CD4-positive, alpha-beta T cell (primary cell): ENCODE measurements at places on chromosomes 6 and 20.

DNA sequence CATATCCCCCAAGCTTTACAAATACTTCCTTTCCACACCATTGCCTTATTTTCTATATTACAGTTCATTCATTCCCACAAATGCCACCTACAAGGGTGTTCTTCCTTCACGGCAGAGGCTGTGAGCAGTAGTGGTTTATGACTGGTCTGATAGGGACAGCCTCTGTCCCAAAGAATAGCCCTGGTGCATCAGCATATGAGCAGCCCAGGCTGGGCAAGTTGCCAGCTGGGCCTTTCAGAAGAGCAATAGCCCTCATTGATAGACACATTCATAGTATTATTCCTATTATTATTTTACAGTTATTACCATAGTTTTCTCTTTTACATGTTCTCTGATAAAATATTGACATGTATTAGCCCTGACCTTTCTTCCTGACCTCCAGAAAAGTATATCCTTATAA lies 149.9 kb downstream of the MMS22L start:
- DNase-seq = no peak

DNA sequence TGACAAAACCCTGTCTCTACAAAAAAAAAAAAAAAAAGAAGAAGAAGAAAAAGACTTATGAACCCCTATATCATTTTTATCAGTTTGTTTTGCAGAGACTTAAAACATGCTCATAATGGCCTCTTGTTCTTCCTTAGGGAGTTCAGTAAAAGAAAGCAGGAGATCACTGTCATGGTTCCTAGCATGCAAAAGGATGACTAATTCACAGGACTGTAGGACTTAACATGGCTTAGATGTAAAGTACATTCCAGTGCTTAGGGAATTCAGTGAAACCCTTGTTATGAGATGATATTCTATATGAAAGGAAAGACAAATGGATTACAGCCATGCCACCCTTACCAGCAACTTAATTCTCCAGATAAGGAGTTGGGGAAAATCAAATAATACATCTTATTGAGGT lies 29.5 kb downstream of the EEF1A1 start:
- no peak for DNase-seq

GRCh38 chr20:38523697-38524096 lies 51.1 kb downstream of the RALGAPB start:
- DNase-seq = no peak

GRCh38 chr6:149899486-149899885 lies 1.6 kb upstream of the RAET1E start:
- no peak for DNase-seq

GRCh38 chr20:44361021-44361420 lies 5.5 kb downstream of the HNF4A start:
- DNase-seq = no peak

DNA sequence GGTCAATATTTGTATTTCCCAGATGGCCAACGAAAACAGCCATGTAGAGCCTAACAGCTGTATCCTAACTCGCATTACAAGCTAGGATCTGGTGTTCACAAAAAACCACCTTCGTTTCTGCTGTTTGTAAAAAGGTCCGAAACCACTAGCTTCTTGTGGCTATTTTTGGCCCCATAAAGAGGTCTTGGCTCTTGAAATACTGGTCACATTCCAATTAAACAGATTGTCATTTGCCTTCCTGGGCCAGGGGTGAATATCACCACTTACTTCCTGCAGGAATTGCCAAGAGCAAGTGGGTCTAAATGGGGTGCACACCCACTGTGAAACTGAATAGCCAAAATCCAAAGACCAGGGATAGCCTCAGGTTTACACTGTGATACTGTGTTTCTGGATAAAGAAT lies 48.2 kb downstream of the TSHZ2 start:
- no peak for DNase-seq

GRCh38 chr6:117304446-117304845 lies 39.1 kb downstream of the VGLL2 start:
- no peak for DNase-seq

DNA sequence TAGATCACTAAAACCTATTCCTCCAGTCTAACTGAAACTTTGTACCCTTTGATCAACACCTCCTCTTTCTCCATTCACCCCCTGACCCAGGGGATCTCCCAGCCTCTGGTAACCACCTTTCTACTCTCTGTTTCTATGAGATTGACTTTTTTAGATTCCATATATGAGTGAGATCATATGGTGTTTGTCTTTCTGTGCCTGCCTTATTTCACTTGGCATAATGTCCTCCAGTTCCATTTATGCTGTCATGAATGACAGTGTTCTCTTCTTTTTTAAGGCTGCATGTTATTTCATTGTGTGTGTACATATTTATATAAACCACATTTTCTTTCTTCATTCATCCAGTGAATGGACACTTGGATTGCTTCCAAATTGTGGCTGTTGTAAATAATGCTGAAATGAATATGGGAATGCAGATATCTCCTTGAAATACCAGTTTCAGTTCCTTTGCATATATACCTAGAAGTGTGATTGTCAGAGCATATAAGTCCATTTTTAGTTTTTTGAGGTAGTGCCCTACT lies 57.7 kb downstream of the DHX35 start:
- DNase-seq = no peak

GRCh38 chr6:36377594-36377993 lies 9.9 kb downstream of the ETV7 start:
- DNase-seq = no peak

- DNase-seq = no peak
Measured at GRCh38 chr6:33958526-33959328, 154.9 kb upstream of the MLN start.

DNA sequence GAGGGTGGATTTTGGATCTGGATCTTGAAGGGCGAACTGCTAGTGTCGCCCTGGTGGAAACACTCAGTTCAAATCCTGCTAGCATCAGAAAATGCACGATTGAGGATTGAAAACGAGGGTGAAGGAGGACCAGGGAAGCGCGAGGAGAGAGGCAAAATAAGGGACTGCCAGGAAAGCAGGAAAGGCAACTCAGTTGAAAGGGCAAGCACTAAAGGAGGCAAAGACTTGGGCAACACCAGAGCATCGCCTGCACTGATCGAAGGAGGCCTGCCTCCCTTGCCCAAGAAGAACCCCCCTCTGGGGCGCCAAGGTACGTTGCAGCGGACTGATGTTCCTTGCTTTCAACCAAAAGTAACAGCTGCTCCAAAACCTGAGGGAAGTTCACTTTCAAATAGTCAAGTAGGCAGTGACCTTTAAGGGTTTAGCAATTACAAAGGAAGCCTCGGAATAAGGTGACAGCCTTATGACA lies 308 bp upstream of the COL21A1 start:
- no peak for DNase-seq

DNA sequence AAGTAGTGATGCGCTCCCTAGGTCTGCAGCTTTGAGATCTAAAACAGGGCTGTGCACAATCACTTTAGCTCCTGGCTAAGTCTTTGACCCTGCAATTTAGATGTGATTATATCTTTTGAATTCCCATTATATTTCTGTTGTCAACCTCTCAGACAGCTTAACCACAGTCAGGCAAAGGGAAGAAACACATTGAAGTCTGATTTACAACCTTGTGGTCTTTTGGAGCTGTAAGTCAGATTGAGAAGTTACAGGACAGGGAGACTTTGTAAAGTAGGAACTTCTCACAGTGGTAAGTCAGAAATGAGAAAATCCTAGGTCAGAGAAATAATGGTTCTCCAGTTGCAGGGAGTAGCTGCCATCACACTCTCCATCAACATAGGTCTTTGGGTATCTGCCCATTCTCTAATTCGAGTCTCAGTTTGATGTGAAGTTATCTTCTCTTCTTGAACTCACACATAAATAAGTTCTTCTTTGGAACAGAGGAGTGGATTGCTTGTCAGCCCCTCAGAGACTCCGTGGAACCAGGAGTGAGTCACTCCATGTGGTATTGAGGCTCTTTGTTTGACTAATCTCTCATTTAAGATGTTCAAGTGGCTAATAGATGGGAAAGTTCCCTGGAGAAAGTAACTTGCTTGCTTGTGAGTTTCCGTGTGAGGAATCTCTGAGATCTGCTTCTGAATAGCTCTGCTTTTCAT lies 35.0 kb upstream of the SGK1 start:
- DNase-seq = no peak

GRCh38 chr6:157993076-157993475 lies 11.4 kb downstream of the SYNJ2 start:
- no peak for DNase-seq

- no peak for DNase-seq
Measured at GRCh38 chr6:110325197-110325596, 33.0 kb downstream of the METTL24 start.

- no peak for DNase-seq
Measured at GRCh38 chr20:45704969-45705637, at the start of gene WFDC10B. TSS of gene WFDC10B (minus strand) at chr20:45705019. CDS start at chr20:45685992, 19,027 bp downstream.

DNA sequence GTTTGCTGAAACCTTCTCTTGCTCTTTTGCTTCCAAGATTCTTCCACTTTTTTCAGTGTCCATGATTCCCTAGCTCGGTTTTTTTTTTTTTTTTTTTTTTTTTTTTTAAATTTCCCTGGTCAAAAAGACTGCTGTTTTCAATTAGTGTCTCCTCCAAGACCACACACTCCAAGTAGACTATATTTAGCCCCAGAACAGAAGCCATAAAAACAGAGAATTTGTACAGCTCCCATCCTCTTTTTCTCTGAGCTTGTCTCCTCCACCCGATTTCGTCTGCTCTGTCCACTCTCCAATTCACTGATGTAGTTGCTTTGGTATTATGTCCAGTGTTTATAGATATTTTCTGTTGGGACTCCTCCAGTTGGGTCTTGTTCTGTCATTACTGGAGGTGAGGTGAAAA lies 37.6 kb downstream of the RSPH3 start:
- DNase-seq = no peak

DNA sequence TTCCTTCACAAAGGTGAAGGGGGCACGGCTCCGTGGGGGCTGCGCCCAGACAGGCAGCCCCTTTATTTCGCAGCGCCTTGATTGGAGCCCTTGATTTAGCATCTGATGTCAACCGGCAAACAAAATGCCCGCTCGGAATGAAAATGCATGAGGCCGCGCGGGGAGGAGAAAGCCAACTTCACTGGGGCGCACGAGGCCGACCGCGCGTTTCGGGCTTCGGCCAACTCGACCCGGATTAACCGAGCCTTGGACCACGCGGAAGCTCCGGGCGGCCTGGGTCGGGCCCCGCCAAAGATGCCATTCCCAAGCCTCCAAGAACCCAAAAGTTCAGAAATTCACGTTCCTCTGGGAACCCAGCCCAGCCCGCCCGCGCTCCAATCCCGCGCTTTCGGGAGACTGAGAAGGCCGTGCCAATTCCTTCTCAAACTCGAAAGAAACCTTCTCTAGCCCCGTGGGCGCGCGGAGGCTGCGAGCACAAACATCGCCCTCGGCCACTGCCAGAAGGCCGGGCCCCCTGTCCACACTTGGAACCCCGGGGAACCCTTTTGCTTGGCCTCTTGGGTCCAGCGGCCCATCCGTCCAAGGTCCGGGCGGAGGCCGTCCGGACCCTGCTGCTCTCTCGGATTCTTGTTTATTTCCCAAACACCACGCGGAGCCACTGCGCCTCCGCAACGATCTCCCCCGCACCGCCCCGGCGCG lies 879 bp upstream of the INSM1 start:
- DNase-seq = no peak

- DNase-seq = no peak
Measured at GRCh38 chr6:137734875-137735182, 132.2 kb upstream of the TNFAIP3 start.

DNA sequence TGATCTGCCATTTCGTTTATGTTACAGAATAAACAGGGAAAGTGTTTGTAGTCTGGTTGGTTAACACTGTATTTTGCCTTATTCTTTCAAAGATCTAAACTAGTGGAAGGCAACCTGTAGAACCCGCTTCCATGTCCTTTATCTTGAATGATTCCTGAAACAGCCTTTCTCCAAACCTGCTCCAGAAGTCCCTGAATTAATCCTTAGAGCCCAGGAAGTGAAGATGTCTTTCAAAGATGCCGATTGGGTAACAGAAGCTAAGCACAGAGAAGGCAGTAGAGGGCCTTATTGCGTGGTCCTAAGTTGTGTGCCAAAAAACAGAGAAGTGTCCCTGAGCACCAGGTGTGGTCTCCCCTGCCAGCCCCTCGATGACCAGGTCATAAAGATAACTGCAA lies 19.2 kb upstream of the ZSCAN16 start:
- DNase-seq = no peak

GRCh38 chr6:3460253-3460652 lies 3.4 kb upstream of the SLC22A23 start:
- DNase-seq = no peak
